Ovary (tissue), 10 donors: ENCODE measurements at places on chromosomes 7 and 10.

DNA sequence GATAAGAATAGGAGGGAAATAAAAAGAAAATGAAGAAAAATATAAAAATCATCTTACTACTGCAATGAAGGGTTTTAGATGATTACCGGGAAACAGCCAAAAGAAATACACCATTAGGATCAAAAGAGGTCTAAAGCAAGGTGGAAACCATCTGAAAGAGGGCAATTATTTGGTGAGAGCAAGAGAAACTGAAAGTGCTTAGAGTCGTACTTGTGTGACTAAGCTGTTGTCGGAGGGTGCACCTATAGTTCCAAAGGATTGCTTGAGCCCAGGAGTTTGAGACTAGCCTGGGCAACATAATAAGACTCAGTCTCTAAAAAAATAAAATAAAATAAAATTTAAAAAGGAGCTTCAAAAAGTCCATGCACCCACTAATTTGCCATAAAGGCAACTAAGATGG, 169.5 kb downstream of the DKK1 start:
- DNase-seq, result no peak

GRCh38 chr7:133888061-133888930, 238.8 kb upstream of the LRGUK start:
- no peak for DNase-seq

DNA sequence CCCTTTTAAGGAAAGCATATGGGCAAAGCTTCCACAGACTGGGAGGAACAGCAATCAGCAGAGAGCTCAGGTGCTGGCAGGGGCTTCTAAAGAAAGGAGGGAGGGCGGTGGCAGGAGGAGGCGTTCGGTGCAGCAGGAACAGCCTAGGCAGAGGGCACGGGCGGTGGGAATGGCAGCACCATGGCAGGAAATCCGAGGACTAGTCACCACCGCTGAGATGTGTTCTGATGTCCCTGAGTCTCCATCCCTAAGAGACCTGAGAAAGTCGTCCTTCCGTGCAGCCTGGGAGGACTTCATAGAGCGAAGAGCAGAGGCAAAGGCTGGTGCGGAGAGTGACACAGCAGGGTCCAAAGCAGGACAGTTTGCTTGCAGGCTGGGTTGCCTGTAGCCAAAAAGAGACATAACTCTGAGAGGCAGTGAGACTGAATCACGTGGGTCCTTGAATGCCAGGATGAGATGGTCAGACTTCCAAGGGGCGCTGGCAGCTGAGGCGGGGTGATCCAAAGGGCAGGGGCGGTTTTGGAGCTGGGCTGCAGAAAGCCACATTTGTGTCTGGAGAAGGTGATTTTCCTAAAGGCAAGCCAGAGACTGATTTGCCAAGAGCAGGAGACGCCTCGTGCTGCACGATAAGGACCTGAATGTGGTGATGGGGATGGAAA, 35.8 kb upstream of the GRID1 start:
- no peak for DNase-seq

DNA sequence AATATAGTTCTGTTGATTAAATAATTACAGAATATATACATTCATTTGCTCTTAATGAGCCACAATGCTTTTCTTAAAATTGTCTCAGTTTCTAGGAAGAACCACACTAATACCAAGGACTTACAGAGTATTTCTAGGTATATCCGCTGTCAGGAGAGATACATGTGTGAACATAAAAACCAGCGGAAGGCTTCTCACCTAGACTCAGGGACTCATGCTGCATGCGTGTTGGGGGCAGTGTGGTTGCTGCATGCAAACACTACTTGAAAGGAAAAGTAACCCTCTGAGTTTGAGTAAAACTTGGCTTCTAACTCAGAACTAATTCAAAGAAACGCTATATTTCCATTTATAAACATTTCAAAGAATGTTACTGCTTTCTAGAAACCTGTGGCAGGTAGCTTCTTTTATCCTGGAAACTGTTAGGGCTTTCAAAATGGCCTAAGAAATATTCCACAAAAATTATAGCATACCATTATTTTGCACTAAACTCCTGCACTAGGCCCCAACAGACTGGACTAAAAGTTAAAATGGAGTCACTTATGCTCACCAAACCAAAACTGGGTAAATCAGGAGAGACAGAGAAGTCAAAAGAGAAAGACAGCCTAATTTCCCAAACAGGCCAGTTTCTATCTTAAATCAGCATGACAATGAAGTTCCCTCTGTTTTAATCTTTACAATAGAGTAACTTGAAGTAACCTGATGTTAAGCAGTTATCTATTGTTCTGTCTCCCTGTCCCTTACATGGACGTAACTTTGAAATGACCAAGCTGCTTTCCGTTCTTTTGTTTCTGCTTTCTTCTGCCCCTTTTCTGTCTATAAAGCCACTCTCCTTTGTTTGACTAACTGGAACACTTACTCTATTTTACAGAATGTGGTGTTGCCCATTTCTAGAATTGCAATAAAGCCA, 95.2 kb upstream of the FAM133B start:
- no peak for DNase-seq

- no peak for DNase-seq
Measured at GRCh38 chr7:148334441-148334956, 256.1 kb upstream of the C7orf33 start.

GRCh38 chr10:51103554-51104217, 29.4 kb downstream of the PRKG1 start:
- DNase-seq, result no peak

DNA sequence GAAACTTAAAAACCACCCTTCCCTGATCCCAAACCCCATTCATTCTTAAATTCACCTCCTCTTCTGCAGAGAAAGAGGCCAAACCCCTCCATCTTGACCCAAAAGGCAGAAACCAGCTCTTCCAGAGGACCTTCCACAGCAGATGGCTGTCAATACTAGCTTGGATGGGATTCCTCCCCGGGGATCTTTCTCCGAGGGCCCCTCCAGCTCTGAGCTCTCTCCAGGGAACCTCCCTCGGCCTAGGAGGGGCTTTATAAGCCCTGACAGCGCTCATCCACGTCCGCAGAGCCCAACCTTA, 5.4 kb downstream of the TNRC18 start:
- no peak for DNase-seq

DNA sequence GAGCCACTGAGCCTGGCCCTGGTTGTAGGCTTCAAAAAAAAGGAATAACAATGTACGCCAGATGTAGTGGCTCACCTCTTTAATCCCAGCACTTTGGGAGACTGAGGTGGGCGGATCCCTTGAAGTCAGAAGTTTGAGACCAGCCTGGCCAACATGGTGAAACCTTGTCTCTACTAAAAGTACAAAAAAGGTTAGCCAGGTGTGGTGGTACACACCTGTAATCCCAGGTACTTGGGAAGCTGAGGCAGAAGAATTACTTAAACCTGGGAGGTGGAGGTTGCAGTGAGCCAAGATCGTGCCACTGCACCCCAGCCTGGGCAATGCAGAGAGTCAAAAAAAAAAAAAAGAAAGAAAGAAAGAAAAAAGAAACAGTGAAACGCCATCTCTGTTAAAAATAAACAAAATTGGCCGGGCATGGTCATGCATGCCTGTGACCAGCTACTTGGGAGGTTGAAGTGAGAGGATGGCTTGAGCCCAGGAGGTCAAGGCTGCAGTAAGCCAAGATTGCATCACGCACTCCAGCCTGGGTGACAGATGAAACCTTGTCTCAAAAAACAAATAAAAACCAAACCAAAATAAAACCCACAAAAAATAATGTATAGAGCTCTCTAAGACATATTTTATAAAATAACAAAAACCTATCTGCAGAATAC, 4.7 kb upstream of the KLHDC10 start:
- DNase-seq, result no peak

DNA sequence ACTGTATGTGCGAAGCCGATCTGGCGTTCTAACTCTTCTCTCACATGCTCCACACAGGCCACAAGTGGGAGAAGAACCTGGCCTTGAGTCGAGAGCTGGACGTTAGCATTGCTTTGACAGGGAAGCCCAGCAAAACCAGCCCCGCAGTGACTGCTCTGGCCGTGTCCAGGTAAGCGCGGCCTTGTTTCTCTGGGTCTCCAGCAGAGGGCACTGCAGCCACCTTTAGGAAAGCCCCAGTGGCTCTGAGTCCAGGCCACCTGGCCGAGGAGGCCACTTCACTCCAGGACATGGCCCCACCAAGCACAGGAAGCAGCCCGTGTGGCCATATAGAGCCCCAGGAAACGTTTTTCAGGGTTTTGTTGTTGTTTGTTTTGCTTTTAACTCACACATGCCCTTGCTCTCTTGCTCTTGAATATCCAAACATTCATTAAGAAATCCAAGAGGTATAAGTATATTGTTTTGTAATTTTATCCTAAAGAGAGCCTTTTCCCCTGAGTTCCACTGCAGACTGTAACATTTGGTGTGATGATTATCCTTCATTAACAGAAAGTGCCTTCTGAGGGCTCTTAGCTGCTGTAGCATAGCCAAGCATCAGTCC, 41.8 kb upstream of the LRRC18 start:
- DNase-seq, result peak; percentile 66
